ENCODE measurements at places on chromosomes 11 and 22.

GRCh38 chr11:128532016-128532571 is 55.3 kb downstream of the ETS1 start:
- peak; percentile 58 for DNase-seq

DNA sequence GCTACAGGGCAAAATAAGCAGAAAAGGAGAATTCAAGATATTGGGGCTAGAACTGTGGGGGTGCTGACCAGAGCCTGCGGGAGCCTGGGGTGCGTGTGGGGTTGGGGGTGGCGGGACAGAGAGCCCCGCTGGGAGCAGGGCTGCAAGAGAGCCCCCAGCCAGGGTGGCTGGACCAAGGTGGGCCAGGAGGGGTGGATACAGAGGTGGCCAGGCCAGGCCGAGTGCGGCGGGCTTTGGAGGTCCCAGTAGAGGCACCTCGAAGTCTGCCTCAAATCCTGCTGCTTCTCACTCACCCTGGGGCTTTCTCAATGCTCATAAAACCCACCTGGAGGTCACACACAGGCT is 16.9 kb upstream of the MUC5B start:
- no peak for DNase-seq

DNA sequence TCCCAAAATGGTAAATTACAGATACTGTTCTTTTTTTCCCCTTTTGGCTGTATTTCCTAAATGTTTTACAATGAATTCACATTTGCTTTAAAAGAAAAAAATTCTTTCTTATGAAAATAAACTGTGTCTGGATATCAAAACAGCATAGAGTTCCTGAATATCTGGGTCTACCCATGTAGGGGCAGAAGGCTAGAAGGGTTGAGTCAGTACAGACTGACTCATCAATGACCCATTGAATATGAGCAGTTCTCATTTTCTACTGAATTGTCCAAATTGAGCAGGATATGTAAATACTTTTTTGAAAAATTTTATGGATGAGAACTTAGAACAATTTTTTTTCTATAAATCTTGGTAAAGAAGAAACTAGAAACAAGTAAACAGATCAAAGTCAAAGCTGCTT is 16.3 kb upstream of the C11orf87 start:
- DNase-seq: peak; percentile 25

GRCh38 chr22:37211075-37211865 is 1.0 kb downstream of the SSTR3 start:
- no peak for DNase-seq

- no peak for DNase-seq
Measured at GRCh38 chr11:73559743-73560142, 38.2 kb downstream of the FAM168A start.

DNA sequence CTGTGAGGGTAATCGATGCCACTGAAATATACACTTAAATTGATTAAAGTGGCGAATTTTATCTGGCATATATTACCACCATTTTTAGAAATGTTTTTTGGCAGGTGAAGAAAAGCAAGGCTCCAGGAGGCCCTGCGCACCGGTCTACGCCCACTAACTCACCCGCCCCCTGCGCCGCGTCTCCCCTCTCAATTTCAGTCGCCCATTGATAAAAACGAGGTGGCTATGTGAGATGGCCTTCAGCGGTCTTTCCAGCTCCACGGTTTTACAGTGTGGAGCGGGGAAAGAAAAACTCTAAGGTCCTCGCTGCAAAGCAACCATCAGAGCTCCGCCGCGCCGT is 602 bp upstream of the AQP11 start:
- DNase-seq: no peak

GRCh38 chr22:42842658-42843370 is 14.3 kb downstream of the ARFGAP3 start:
- peak; percentile 44 for DNase-seq

- DNase-seq: no peak
Measured at GRCh38 chr11:47052165-47052564, 115.6 kb downstream of the CSTPP1 start.

DNA sequence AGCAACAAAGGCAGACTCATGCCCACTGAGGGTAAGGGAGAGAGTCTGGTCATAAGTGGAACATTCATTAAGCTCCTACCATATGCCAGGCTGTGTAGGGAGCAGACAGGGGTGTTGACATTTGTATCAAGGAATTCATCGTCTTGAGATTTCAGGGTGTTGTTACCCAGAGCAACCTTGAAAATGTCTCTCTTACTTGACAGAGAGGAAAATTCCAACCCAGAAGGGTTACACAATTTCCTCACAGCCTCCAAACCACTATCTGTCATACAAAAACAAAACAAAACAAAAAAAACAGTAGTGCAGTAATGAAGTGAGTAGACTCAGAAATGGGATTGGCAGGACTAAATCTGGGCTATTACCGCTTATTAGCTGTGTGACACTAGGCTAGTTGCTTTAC is 113.2 kb downstream of the MIAT start:
- peak; percentile 32 for DNase-seq

GRCh38 chr11:73570415-73571114 is 27.3 kb downstream of the FAM168A start:
- DNase-seq: peak; percentile 79

GRCh38 chr11:36509201-36509639 is 852 bp downstream of the TRAF6 start:
- DNase-seq: peak; percentile 58

- peak; percentile 60 for DNase-seq
Measured at GRCh38 chr22:41857155-41857859, 24.4 kb downstream of the SREBF2 start.

DNA sequence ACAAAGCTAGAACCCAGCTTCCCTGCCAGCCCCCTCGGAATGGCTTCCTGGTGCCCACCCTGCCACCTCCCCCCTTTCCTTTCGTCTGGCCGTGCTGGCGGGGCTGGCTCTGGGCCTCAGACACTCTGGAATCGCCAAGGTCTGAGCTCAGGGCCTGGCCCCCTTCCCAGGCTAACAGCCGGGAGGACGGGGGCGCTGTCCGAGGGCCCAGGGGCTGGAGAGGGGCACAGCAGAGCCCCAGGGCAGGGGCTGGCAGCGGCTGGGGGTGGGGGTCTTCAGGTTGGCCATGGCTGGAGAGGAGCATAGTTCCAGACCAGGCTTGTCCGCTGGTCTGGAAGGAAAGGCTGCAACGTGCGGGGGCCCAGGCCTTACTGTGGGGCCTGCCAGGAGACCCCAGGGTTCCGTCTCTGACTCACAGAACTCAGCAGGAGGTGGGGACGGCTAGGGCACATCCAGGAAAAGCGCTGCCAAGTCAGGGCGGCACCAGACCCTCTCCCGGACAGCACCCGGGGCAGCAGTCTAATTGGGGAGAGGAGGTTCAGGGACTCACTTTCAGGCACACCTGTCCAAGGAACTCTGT is 861 bp upstream of the LTBP3 start:
- DNase-seq: peak; percentile 93

GRCh38 chr11:102361086-102362031 is 14.3 kb downstream of the BIRC2 start:
- no peak for DNase-seq

DNA sequence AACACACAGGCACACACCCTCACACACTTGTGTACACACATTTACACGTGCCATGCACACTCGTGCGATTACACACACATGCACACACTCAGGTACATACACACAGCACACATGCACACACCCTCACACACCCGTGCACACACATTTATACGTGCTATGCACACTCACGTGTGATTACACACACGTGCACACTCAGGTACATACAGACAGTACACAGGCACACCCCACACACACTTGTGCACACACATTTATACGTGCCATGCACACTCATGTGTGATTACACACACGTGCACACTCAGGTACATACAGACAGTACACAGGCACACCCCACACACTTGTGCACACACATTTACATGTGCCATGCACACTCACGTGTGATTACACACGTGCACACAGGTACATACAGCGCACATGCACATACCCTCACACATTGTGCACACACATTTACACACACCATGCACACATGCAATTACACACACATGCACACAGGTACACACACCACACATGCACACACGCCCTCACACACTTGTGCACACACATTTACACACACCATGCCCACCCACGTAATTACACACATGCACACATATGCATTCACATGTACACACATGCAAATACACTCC is 4.6 kb downstream of the IFITM10 start:
- no peak for DNase-seq

GRCh38 chr11:25910086-25910485 is 421.8 kb upstream of the ANO3 start:
- DNase-seq: no peak

GRCh38 chr11:64855596-64856304 is 11.3 kb upstream of the CDC42BPG start:
- no peak for DNase-seq

Data from astrocyte of the hippocampus (primary cell).